ENCODE measurements at places on chromosomes 12 and 14.

- no peak for DNase-seq
Observed at GRCh38 chr12:68769941-68770340, 24.0 kb downstream of the SLC35E3 start.

DNA sequence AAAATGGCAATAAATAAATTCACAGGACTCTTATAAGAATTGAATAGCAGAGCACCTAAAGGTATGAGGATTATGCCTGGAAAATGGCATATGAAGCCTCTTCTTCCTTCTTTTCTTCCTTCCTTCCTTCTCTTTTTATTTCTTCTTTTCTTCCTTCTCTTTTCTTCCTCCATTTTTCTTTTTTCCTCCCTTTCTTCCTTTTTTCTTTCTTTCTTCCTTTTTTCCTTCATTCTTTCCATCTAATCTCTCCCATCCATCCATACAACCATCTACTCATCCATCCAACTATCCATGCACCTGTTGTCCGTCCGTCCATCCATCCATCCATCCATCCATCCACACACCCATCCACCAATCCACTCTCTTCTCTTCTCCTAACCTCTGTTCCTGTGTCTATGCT, 173.8 kb downstream of the TBX5 start:
- no peak for DNase-seq

- DNase-seq = no peak
Observed at GRCh38 chr12:97481428-97481827, 18.8 kb downstream of the RMST start.

DNA sequence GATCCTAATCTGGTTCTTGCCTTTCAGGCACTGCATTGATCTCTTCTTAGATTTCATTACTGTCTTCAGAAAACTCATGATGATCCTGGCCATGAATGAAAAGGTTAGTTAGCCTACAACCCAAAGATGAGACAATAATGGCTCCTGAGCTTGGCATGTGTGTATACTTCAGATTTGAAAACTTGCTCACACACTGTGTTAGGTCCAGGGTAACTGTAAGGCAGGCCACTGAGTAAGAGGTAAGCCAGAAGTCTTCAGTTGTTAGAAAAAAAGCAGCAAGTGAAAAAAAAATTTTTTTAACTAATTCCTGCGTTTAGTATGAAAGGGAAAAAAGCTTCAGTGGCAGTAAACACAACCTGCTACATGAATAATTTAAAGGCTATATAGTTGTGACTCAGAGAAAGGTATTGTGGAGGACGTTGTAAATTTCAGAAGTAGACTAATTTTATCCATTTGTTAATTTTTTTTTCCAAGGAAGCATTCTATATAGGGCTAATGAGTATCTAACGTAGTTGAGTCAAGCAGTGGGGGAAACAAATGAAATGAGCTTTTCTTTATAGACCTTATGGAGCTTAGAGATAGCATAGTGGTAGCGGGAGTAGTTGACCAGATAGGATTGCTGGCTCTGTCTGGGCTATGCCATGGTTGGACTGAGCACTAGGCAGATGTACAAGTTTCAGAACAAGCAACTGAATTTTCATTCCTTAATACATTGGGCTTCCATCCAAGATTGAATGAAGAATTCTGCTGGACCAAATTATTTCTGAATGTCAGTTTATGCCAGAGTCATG, 20.5 kb downstream of the TMBIM6 start:
- no peak for DNase-seq

- no peak for DNase-seq
Observed at GRCh38 chr12:21607701-21608100, 3.1 kb upstream of the GYS2 start.

GRCh38 chr12:31822761-31823160, 93.9 kb upstream of the AMN1 start:
- DNase-seq = no peak

DNA sequence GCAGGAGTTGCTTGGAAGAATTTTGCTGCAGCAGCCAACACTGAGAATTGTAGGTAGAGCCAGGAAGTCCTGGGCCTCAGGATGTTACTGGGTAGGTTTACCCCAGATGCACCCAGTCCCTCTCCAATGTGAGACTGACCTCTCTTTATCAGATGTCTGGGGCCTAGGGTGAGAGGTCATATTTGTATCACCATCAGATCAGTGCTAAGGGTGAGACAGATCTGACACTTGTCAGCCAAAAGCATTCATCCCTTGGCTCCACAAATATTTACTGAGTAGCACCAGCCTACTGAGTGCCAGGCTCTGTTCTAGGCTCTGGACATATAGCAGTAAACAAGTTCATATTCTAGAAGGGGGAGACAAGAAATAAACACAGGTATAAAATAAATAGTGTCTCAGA, 4.3 kb downstream of the TROAP start:
- DNase-seq = no peak

GRCh38 chr14:89379891-89380820, 36.9 kb downstream of the FOXN3 start:
- no peak for DNase-seq

DNA sequence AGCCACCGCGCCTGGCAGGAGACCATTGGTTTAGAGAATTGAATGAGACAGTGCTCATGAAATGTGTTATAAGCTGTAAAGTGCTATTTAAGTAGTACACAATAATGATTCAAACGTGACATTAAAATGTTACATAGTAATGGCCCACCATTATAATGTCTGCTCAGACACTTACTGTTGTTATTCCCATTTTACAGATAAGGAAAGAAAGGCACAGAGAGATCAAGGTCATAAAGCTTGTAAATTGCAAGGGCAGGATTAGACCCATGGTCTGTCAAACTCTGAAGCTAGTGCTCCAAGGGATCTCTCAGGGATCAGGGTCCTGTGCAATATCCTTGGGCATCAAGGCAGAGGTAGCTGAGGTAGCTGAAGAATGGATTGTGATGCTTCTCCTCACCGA, 6.2 kb downstream of the ACSM4 start:
- no peak for DNase-seq

DNA sequence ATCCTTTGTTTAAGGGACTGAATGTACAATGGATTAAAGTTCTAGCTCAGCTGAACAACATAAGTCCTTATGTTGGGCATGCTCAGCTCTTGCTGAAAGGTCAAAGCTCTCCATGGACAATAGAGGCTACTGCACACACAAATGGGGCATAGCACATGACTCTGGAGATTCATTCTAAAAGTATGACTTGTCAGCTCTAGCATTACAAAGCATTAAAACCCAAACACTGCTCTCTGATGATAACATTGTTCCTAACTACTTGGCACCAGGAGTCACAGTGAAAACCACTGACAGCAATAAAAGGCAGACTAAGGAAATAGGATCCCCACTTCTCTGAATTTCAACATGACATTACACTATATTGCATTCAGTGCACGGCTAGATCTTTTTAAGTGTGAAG, 21.9 kb upstream of the FSCB start:
- no peak for DNase-seq

DNA sequence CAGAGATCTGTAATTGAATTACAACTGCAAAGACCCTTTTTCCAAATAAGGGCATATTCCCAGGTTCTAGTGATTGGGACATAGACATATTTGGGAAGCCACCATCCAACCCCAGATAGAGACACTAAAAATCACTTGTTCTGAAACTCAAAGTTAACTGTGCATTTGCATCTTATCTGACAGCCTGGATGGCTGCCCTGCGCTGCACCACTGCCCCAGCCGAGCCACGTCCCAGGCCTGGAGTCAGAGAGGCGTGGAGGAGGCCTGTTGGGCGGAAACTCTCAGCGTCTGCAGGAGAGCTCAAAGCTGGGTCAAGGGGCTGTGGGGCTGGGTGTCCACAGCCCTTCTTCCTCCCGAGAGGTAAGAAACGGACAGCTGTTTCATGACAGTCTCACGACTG, 124.4 kb downstream of the RIMBP2 start:
- DNase-seq = no peak

DNA sequence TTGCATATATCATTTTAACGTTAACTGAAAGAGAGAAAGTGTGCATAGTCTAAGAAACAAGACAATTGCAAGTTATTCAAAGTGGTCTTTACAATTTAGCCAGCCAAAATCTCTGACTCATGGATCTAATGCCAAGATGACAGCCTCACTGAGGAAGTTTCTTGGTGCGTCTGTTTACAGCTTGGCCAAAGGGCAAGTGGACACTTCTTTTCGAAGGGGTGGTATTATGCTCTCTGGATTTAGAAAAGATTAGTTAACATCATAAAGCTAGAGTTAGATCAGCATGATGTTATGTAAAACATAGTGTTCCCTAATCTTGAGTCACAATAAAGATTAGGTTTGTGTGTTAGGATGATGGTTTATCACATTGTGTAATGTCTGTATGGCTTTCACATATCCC, 51.5 kb upstream of the SLC2A13 start:
- no peak for DNase-seq

DNA sequence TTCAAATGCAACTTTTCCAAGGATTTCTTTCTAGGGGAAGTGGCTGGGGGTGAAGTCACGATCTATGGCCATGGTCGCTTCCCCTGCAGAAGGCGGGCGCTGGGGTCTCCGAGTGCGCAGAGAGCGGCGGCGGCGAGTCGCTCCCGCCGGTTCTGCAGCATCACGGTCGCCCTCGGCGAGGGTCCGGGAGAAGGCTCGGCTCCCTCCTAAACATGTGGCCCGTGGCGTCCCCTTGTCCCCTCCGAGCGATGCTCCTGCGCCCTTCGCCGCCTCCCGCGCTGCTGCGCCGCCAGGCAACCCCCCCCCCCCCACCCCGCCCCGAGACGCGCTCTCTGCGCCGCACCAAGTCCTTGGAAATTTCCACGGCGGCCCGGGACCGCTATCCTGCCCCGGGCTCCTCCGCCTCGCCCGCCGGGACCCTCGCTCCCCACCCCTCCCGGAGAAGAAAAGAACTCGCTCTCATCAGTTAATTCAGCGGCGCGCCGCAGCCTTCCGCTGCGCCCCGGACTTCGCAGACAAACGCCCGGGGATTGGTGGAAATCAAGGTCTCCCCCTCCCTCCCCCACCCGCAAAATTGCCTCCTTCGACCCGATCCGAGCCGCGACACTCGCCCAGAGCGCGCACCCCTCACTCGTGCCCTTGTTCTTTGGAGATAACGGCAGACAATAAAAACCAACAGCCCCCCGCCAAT, at the start of gene ST8SIA1:
Gene ST8SIA1 (minus strand): TSS at position 298 of the 691 bp plus-strand sequence. CDS start 475 bp downstream, outside the sequence.
- DNase-seq = no peak

DNA sequence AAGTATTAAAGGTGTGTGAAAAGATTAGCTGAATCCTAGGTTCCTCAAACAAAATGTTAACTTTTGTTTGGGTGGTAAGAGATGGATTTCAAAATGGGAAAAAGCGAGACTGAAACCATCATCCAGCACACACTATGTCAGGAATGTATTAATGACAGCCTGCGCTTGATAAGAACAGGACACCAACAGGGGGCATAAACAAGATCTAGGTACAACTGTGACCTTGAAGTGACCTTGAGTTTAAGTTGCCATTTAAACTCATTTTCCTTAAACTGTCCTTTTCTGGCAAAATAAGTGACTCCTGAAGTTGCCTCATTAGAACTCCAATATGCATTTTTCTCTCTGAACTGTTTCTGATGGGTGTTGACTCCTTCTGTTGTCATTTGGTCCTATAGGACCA, 17.1 kb downstream of the PRKCH start:
- DNase-seq = no peak

GRCh38 chr12:112352921-112353320, 29.3 kb downstream of the HECTD4 start:
- DNase-seq = no peak

DNA sequence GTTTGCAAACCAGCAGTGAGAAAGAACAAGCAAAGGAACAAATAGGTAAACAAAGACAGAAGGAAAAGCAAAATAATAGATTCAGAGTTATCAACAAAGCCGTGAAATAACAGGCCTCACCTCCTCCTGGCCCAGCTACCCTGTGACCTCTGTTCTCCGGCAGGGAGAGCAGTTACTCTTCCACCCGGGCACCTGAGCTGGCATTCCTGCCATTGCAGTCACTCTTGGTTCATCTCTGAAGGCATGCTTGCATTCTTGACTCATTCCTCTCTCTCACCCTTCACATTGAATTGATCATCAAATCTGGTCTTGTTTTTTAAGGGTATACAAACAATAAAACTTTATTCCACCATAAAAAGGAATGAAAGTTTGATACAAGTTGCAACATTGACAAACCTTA, 95.1 kb downstream of the TTC8 start:
- DNase-seq = no peak

DNA sequence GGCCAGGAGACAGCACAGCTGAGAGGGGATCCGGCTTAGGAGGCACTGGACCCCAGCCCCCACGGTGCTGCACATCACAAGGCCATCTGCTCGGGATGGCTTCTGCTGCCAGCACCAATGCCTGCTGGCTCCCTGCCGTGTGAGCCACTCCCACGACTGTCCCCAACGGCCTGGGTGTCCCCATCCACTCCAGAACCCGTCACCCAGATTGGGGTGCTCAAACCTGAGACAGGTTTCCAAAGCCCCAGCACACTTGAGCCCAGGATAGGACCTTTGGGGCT, 102.4 kb downstream of the RFLNA start:
- no peak for DNase-seq

DNA sequence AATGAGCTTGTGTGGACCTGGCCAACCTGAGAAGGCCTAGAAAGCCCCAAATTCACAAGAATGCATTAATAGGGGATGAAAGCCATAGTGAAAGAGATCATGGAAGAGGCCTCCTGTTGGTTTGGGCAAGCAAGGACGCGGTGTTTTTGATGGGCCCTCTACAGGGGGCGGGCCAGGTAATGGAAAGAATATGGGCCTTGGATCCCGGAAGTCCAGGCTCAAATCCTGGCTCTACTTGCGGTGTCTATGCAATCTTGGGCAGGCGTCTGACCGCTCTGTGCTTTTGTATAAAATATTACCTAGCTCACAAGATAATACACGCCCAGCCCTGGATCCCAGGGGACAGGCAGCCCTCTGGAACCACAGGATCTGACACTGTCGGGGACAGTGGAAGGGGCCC, 41.1 kb upstream of the CLMN start:
- DNase-seq = no peak

DNA sequence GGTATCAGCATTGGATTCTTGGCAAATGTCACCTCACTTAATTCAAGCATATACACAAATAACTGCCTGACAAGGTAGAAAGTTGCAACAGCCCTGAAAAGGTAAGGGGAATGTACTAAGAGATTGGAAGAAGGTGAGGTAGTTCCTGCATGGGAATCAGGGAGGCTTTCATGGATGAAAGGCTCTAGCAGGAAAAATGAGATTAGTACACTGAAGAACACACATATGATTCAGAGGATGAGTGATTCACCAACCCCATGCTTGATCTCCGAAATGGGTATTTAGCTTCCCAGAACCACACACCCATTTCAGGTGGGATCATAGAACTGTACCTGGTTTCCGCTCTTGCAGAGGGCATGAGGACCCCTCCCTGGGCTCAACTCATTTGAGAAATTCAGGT, 65.8 kb downstream of the PAH start:
- DNase-seq = no peak

GRCh38 chr12:65998536-65999530, 131.7 kb downstream of the LLPH start:
- DNase-seq = no peak

DNA sequence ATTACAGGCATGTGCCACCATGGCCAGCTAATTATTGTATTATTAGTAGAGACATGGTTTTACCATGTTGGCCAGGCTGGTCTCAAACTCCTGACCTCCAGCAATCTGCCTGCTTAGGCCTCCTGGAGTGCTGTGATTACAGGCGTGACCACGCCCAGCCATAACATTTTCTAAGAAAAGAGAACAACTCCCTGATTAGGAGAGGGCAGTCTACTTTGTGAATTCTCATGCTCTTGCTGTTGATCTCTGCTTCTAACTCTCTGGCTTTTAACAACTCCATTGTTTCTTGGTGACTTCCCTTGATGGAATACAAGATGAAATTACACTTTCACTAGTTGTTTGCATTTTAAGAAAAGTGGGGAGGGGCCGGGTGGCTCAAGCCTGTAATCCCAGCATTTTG, 33.6 kb downstream of the SSH1 start:
- DNase-seq = no peak

GRCh38 chr12:66627988-66628317, 50.9 kb downstream of the GRIP1 start:
- no peak for DNase-seq
